GM12865 (cell line): ENCODE measurements at places on chromosomes 1 and 21.
A peak's percentile ranks its signal among the peaks of the same experiment; 100 is the strongest.

DNA sequence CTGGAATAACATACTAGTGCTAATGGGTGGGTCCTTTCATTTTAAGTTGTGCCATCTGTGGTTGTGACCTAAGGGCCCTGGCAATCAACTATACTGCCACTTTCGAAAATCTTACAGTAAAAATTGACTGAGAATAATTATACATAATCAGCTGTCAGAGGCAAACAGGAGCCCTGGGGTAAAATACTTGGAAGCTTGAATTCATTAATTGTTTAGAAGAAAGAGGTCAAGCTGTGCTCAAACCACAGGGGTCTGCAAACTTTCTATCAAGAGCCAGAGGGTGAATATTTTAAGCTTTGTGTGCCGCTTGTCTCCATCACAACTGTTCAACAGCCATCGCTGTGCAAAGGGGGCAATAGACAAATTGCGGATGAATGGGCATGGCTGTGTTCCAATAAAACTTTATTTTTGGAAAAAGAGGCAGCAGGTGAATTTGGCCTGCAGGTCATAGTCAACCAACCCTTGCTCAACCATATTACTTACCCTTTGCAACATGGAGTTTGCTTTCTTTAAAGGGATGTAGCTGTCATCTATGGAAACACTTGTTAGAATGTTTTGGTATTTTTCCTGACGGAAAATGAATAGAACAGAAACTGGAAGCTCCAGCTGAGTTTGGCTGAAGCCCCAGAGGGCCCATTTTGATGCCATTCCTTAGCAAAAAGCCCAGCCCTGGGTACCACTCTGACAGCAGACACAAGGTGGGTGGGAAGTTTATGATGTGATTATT is 35.7 kb upstream of the USP1 start:
- no peak for DNase-seq

- DNase-seq, result peak; percentile 29
Measured at GRCh38 chr1:210250998-210251679, 18.5 kb downstream of the SERTAD4 start.

DNA sequence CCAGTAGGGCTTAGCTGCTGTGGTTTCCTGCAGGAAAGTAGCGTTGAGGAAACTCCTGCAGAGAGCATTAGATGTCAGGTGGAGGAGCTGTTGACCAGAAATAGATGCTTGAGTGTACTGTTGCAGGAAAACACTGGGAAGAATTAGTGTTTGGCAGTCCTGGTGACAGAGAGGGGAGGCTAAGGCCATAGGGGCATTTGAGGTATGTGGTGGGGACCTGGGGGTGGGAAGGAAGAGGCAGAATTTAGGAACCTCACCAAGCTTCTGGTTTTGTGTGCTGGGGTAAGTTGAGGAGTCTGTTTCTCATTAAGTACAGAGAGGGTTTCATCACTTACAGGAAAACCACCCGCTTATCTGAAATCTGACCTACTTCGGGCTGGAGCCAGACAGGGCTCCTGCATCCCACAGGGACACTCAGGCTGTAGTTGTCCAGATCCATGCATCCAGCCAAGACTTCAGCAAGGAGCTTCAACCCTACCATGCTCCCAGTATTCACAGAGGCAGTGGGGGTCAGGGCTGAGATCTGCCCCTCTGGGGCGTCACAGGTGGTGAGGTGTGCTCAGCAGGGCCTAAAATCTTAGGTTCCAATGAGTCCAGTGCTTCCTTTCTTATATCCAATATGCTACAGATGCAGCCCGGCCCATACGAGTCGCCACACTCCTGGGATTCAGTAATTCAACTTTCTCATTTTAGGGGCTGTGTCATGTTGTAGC is 15.1 kb downstream of the SH2D2A start:
- DNase-seq, result no peak

DNA sequence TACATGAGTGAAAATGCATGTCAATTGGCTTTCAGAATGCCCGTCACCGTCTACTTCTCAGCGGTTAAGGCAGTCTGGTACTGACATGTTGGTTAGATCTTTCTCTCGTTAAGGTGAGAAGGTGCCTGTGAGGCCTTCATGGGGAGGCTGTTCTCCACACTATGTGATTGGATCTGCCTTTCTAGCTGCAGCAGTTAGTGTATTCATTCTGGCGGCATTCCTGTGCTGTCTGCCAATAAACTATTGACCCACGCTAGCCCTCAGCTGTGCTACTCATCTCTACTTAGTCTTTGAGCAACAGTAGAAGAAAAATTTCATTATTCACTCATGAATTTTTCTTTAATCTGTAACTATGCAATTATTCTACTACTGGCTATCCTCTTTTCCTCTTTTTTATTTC is 32.0 kb downstream of the CCSAP start:
- no peak for DNase-seq

GRCh38 chr1:19957779-19958178 is 21.6 kb downstream of the PLA2G2A start:
- DNase-seq, result no peak

DNA sequence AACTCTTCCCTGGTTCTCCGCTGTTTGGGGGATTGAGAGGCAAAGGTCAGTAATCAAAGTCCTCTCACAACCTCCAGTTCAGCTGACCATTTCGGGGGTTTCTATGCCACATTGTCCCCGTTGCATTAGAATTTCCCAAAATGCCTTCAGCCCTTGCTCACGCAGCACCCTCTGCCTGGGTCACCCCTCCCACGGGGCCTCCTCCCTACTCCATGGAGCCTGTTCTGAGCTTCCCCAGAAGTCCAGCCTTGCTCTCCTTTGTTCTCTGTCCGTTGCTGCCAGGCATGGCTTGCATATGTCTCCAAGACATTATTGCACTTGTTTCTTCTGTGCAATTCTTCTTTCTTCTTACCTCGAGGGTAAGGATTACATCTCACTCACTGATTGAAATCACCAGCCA is 16.5 kb downstream of the DMRTB1 start:
- no peak for DNase-seq

DNA sequence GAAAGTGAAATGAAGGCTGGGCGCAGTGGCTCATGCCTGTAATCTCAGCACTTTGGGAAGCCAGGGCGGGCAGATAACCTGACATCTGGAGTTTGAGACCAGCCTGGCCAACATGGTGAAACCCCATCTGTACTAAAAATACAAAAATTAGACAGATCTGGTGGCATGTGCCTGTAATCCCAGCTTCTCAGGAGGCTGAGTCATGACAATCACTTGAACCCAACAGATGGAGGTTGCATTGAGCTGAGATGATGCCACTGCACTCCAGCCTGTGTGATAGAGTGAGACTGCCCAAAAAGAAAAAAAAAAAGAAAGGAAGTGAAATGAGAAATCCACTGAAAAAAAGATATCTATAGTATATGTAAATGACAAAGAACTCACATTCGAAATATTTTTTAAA is 439.9 kb downstream of the DISC1 start:
- DNase-seq, result no peak

DNA sequence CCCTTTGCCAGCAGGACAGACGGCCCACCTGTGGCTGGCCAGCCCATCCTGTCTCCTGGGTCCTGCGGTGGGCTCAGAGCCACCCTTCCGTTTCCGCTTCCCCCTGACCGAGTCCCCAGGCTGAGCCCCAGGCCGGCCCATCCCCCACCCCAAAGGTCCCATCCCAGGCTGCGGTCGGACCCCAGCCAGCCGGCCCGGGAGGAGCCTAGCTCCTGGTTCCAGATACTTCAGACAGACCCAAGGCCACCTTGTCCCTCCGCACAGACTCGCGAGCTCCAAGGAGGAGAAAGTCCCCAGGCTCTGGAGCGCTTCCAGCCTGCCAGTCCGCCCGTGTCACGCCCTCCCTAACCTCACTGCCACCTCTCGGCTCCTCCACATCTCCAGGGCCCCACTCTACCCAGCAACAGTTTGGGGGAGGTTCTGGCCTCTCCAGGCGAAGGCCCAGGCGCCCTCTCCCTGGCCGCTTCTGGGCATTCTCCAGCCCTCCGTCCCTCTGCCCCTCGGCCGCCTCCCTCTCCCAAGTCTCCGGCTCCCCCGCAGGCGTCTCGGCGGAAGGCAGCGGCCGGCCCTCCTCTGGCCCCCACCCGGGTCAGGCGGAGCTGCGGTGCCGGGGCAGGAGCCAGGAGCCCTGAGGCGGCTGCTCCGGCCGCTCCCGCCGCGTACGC is 835 bp downstream of the LRRN2 start:
- DNase-seq, result peak; percentile 7

DNA sequence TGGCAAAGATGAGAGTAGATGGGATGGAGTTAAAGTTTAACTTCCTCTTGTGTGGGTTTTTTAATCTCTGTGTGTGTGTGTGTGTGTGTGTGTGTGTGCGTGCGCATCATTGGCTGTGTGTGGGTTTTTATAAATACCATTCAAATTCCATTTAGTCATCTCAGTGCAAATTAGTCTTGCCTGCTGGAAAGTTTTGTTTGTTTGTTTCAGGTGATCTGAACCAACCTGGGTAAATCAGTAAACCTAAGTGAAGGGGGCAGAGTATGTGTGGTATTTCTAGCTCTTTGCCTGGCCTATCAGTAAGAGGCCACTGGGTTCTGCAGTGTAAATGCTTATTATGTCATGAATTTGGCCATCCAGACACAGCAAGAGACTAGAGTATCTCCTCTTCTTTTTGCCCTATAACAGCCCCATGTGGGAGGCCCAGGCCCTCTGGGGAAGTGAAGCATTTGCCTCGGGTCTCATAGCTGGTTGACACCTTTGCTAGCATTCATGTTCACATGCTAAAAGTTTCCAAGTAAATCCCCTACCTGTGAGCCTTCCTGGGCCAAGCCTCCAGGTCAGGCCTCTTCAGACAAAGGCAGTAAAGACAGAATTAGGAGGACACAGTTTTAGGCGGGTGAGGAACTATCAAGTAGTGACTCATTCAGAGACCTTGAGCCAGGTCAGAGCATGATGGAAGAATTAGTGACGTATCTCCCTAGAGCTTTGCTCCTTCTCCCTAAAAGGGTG is 14.7 kb downstream of the INTS3 start:
- peak; percentile 72 for DNase-seq

DNA sequence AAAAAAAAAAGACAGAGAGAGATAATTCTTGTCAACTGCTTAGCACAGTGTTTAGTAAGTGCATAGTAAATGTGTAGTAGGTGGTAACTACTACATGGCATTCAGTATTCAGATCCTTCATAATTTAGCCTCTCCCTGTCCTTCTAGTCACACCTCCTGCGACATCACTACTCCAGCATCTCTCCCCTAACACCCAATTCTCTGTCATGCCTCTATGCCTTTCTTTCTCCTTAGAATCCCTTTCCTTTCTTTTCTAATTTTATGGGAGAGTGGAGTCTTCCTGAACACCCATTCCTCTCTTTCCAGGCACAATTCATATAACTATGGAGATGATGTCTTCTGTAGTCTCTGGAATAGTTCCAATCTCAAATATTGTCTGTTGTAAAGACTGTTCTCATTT is 3.9 kb upstream of the VPS72 start:
- DNase-seq, result no peak

- DNase-seq, result peak; percentile 68
Measured at GRCh38 chr1:43853161-43853921, 80.3 kb upstream of the ARTN start.

DNA sequence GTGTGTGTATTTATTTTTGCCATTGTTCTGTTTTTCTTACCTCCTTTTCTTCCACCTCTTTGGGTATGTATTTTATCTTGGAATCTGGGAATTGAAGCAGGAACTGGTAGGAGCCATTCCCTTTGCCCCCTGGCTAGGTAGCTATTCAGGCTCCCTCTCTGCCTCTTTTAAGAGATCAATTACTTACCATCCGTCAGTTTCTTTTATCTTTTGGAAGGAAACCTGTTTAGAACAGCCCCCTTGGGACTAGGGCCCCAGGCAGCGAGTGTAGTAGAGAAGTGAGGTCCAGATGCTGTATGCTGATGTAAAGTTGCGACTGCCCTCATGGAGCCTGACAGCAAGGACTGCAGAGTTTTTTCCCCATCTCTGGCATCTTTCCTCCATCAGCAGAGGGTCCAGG is 41.6 kb downstream of the KIRREL1 start:
- DNase-seq, result no peak

DNA sequence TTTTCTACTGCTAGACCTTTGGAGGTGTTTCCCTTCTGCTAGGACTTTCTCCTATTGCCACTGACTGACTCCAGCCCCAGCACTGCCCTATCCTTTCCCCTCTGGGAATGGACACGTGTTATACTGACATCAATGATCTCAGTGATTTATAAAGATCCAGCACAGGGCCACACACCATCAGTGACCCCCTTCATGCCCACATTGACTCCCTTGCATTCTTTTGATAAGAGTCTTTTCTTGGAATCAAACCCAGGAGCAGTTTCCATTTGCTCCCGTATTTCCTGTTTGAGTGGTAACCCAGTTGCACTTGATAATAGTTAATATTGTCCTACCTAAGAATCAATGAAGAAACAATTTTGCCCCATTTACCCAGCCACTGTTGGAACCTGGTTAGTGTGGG is 501.0 kb upstream of the USP24 start:
- no peak for DNase-seq

- no peak for DNase-seq
Measured at GRCh38 chr1:223331301-223331700, 32.7 kb downstream of the SUSD4 start.

DNA sequence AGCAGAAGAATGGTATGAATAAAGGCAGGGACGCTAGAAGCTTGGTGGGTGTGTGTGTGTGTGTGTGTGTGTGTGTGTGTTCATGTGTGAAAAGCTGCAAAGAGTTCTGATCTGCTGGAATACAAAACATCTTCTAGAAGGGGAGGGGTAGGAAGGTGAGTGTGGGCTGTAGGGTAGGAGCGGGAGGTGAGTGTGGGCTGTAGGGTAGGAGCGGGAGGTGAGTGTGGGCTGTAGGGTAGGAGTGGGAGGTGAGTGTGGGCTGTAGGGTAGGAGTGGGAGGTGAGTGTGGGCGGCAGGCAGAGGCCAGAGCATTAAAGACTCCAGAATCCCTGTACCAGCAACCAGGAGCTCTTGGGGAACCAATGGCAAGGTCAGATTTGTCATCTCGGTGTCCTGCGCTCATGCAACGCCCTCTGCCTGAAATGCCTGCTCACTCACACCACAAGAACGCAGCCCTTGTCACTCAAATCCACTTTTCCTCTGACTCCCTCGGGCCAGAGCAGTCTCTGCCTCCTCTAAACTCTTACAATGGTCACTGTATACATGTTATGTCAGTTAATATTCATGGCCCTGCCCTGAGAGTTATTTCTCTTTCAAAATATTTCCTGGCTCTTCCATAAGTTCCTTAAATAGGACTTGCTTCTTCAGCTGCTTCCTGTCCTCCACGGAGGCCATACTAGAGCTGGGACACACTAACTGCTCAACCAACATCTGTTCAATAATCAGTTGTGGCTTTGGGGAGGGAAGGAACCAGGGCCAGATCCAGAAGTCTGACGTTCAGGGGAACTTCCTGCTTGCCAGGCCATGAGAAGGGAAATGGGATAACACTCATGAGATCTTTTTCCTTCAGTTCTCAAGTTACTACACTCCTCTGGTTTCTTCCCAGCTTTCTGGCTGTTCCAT is 53.6 kb upstream of the ZNF644 start:
- DNase-seq, result no peak

GRCh38 chr1:17163789-17164666 is 40.9 kb upstream of the PADI1 start:
- DNase-seq, result no peak

GRCh38 chr1:155000726-155001424 is 1.7 kb upstream of the ZBTB7B start:
- peak; percentile 95 for DNase-seq

DNA sequence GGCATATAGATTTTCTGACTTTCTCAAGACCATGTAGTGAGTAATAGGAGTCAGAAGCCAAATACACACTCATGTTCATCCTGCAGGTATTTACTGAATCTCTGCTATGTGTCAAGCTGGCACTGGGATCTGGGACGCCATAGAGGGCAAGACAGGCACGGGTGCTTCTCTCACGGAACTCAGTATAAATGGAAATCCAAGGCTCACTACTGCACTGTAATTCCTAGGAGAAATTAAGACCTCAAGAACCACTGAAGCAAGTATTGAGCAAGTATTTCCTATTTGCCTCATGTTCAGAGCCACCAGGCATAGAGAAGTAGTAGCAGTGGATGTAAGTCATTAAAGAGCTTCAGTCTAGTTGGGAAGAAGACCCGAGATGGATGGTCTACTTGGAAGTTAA is 38.9 kb downstream of the EIF2D start:
- DNase-seq, result no peak
